Stimulated activated CD8-positive, alpha-beta memory T cell treated with anti-CD3 and anti-CD28 coated beads, Interleukin-15, amount 100 ng/mL, for 4 hours (primary cell): ENCODE measurements at places on chromosomes 16 and 17.
A peak's percentile ranks its signal among the peaks of the same experiment; 100 is the strongest.

DNA sequence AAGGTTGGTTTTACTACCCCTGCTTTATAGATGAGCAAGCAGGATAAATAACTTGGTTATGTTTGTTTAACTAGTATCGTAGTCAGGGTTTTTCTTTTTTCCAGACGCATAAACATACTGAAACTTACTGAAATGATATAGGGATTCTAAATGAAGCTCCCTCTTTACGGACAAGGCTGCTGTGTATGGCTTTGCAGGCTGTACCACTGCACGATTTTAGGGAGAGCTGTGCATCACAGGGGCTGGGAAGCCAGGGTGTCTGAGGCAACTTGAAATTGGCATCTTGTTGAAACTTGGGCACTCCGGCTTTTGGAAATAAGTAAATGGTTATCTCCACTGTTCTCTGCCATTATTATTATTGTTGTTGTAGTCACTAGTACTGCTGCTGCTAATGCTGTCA lies 218.1 kb upstream of the CDH8 start:
- DNase-seq = no peak

DNA sequence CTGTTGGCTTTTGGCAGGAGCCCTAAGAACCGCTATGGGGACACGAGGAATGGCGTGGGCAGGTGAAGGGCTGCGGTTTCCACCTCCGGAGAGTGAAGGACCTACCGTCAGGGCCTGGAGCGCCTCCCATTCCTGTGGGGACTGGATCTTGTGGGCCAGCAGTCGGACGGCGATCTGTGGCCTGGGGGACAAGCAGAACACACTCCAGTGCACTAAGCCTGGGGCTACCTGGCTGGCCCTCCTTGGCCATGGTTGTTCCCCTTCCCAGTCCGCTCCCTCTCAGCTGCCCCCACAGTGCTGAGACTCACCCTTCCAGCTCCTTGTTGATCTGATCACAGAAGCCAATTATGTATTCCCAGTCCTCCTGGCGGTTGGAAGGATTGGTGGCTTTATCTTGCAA lies 15.0 kb downstream of the GGA3 start:
- DNase-seq = no peak

- no peak for DNase-seq
Measured at GRCh38 chr17:71409712-71410111, 711.1 kb upstream of the SOX9 start.

GRCh38 chr16:70684146-70685060 lies 1.4 kb downstream of the MTSS2 start:
- no peak for DNase-seq

GRCh38 chr16:381789-382717 lies at the start of gene PGAP6:
Gene PGAP6, minus strand, starts transcription at chr16:381978. Its CDS starts 157 bp downstream, at chr16:381821.
- DNase-seq = peak; percentile 31

DNA sequence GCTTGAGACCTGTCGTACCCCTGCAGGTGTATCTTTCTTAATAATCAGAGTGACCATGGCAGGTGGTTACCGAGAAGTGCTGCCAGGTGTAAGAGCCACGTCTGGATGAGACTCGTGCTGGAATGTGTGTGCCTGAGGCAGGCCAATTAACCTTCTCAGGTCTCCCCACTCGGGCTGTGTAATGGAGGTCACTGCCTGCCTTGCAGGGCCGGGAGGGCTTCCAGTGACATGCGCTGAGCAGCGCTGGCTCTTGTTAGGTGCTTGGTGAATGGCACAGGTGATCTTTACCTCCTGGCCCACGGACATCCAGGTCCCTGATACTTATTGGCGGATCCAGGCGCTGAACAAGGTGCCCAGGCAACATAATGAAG lies 4.6 kb upstream of the GSE1 start:
- DNase-seq = no peak
